ENCODE measurements at places on chromosomes 1 and 21. TPM values are rescaled to one million over a fixed set of nuclear protein-coding genes. Genes with fewer than 3 reads are reported as not detected.

The TNFRSF18 gene
- total RNA-seq, result not detected

The GCSAML gene
- total RNA-seq, result not detected

The TRAF3IP3 gene
- not detected for total RNA-seq

The KIAA0040 gene
- total RNA-seq, result 4.0 TPM
